ENCODE measurements at places on chromosomes 7 and 10.

- peak; percentile 42 for DNase-seq
Observed at GRCh38 chr10:63720072-63720537, 198.9 kb downstream of the REEP3 start.

GRCh38 chr10:97584798-97585438, 729 bp downstream of the HOGA1 start:
- no peak for DNase-seq

DNA sequence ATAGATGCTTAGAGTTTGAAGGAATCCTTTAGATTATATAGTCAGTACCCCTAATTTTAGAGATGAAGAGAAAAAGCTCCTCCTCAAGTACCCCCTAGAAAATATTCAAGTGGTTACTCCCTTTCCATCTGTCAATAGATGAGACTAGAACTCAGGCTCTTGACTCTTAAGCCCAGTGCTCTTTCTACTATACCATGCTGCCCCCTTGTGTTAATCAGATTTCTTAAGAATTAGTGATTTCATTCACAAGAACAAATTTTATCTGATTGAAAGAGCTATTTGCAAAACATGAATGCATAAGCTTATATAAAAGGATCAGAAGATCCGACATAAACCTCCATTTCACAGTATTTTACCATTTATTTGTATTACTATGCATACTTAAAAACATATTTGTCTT, 179.3 kb downstream of the TFEC start:
- peak; percentile 62 for DNase-seq

- DNase-seq, result no peak
Observed at GRCh38 chr10:114471906-114472876, 67.9 kb upstream of the AFAP1L2 start.

DNA sequence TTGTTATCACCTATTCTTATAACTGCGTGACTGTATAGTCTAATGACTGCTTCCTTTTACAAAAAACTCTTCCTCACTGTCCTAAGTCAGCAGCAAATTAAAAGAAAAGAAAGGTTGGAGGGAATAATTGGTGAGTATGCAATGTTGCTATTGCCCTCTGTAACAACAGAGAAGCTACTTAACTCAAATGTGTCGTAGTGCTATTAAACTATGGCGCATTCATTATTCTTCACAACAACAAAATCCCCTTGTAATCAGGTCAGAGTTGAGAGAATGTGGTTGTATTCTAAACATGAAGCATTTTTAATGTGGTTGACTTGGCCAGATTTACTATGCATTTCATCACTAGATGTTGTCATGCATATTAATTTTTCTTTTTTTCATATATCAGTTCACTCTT, 897.8 kb upstream of the PHF14 start:
- no peak for DNase-seq

DNA sequence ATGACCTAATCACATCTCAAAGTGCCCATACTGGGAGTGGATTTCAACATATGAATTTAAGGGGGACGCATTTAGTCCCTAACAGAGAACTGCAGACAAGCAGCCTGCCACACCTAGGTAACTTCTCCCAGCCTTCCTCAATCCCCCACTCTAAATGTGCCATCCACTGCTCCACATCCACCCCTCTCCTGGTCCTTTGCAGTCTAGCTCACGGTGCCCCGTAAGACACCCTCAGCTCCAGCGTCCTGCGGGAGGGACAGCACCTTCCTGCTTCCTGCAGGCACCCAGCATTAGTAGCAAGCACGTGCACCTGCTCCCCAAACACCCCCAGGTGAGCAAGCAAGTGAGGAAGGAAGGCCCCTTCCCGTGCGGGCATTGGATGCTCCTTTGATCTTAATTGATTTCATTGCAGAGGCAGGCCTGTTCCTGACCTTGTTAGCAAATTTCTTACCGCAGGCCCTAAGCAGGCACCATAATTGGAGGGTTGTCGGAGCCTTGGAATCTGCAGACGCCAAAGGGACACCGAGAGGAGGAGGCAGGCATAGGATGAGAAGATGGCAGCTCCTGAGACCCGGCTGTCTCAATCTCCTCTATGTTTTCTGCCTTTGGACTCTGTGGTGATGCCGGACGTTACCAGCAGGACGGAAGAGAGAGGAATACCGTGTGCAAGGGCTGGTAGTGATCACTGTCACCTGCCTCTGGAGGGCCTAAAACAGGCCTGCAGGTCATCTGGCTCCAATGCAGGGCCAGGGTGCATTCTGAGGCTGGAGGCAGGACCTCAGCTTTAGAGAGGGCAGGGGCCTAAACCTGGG, 75.8 kb upstream of the CHST15 start:
- no peak for DNase-seq

DNA sequence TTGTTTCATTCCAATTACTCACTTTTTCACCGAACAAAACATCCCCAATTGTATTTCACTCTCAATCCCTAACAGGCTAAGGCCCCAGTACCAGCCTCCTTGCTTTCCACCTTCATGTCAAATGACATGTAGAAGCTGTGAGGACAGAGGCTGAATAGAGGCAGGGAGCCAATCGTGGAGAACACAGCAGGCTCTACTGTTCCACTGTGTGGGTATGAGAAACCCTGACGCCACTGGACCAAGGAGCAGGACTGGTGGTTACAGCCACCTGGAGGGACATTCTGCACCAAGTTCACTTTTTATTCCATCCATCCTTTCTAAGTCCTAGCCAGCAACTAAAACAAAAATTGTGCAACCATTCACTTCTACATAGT, 502.8 kb downstream of the SORCS1 start:
- no peak for DNase-seq

DNA sequence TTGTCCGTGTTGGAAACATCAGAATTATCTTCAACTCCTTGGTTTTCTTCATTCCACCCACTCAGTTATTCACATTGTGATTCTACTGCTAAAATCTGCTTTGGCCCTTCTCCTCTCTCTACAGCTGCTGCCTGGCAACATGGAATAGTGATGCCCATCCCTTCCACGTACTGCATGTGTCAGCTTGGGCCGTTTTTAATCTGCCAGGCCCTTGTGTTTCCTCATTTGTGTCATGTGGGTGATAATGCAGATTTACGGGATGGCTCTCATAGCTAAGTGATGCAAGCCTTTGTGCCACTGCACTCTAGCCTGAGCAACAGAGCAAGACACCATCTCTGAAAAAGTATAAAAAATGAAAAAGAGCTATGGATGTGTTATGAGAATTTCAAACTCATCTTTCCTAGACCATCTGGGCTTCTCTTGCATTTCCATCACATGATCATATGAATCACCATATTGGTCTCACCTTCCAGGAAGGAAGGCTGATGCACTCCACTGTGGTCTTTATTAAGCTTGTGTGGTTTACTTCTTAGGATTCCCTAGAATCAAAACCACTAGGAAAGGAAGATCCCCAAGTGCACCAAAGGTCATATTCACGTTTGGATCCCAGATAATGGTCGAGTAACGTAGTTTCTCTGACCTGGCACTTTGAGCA, 20.6 kb upstream of the CELF2 start:
- no peak for DNase-seq

GRCh38 chr10:95327367-95327766, 36.6 kb upstream of the PDLIM1 start:
- DNase-seq, result peak; percentile 52

GRCh38 chr7:74475243-74475986, 21.7 kb downstream of the GTF2IRD1 start:
- DNase-seq, result no peak

DNA sequence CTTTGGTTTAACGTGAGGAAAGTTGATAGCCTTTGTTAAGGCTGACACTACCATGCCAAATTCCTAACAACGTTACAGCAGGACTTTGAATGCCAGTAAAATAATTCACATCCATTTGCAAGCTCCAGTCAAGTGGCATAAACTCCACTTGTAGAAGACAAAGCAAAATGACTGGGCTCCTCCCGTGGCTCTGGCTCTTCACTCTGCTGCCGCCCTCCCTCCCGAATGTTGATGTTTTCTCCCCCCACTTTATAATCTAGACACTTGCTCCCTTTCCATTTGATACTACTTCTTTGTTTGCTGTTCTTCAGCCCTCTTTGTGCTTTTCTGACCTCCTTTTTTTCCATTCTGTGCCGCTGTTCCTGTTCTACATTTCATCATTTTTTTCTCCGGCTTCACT, 22.8 kb upstream of the ITGB8 start:
- no peak for DNase-seq

GRCh38 chr10:97612386-97612785, 20.9 kb downstream of the MORN4 start:
- peak; percentile 55 for DNase-seq

- no peak for DNase-seq
Observed at GRCh38 chr10:5719546-5719945, 34.9 kb downstream of the TASOR2 start.

- peak; percentile 73 for DNase-seq
Observed at GRCh38 chr7:139775829-139776266, 1.9 kb downstream of the HIPK2 start.

DNA sequence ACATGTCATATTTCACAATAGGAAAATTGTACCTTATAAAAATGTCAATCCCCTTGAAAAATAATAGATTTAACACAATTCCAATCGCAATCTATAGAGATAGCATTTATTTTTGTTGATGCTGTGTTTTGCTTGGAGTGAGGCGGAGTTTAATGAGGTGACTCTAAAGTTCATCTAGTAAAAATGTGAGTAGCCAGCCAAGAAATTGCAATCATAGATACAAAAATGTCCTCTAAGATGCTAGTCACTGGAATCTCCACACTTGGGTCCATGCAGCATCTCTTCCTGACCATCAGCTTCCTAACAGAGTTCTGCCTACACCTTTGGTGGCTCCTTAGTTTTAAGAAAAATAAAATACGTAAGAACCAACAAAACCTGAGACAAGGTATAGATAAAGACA, 44.9 kb downstream of the GLI3 start:
- peak; percentile 55 for DNase-seq

- DNase-seq, result no peak
Observed at GRCh38 chr7:71780282-71780681, 631.9 kb downstream of the CALN1 start.

DNA sequence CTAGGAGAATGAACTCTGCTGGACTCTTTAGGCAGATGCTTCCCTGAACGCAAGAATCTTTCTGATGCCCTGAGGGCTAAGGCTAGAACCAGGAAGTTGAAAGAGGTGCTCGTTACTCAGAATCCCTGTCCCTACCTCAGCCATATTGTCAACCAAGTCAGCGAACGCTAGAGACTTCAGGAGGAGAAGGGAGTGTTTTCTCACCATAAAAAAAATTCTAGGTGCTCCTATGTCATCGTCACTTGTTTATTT, 359.4 kb downstream of the PRPF18 start:
- DNase-seq, result no peak

DNA sequence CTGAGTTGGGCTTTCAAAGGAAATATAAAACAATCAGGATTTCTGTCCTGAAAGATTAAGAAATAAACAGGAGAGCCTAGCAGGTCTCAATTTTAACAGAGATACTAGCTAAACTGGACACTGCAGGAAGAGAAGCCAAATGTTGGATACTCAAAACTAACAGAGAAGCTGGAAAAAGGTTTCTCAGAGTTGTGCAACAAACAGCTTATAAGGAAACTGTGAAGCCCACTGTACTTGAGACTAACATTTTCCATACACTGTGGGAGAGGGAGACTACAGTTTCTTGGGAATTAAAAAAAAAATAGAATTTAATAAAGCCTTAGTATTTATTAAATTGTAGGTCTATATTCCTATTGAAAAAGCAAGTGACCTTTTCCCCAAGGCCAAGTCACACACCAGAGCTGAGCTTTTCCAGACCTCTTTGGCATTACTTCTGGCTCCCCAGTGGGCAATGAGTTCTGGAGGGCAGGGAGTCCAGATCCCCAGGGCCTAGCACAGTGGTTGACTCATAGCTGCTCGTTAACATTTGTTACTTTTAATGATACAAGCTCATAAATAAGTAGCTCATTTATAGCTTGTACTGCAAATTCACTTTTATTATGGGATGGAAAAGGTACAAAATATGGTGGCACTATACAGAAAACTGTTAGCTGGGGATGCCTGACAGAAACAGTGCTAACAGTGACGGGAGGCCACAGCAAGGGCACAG, 68.3 kb downstream of the MINDY3 start:
- DNase-seq, result peak; percentile 31

- no peak for DNase-seq
Observed at GRCh38 chr7:114182837-114183236, 231.8 kb upstream of the FOXP2 start.

- DNase-seq, result no peak
Observed at GRCh38 chr10:36114141-36114540, 472.0 kb upstream of the FZD8 start.

DNA sequence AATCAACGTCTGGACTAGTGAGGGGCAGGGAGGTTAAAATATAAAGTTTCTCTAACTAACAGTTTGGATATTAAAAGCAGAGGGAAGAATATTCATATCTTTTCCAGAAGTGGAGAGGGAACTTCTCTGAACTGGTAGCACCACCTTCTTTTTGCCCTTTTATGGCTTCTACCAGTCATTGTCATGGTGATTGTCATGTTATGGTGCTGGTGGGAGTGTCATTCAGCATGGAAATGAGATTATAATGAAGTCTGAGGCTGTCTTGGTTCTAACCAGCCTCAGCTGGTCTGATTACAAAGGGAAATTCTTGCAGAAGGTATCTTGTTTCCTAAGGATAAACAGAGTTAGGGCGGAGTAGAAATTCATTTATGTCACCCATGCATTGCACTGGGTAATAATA, 523.8 kb downstream of the ZWINT start:
- no peak for DNase-seq

- no peak for DNase-seq
Observed at GRCh38 chr7:106460792-106461254, 176.0 kb upstream of the NAMPT start.

Data from AG10803 (cell line).